ENCODE measurements at places on chromosomes 7 and 10. TPM values are rescaled to one million over a fixed set of nuclear protein-coding genes. Genes with fewer than 3 reads are reported as not detected.

The FAM171A1 gene
- total RNA-seq: 37.4 TPM

The GRM3 gene
- 0.15 TPM for total RNA-seq

The JCAD gene
- total RNA-seq: 0.66 TPM

DNA sequence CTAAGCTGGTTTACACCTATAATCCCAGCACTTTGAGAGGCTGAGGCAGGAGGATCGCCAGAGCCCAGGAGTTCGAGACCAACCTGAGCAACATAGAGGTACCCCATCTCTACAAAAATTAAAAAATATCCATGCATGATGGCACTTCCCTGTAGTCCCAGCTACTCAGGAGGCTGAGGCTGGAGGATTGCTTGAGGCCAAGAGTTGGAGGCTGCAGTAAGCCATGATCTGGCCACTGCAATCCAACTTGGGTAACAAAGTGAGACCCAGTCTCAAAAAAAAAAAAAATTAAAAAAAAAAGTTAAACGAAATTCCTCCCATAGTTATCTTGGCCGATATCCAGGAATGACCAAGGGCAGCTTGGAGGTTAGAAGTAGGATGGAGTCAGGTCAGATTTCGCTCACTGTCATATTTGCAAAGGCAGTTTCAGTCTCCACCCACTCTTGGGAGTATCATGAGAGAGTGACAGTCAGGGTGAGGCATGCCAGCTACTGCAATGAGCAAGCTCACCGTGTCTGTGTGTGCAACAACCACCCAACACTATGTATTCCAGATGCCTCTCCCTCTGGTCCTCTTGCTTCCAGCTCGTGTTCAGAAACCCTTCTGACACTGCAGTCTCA is 6.0 kb upstream of the ZDHHC4 start:
- no peak overlapping the region for H3K4me3 ChIP-seq
- no peaks in the 10 kb centered on the region for H3K36me3 ChIP-seq
- DNase-seq: no peak
- no peaks in the 10 kb centered on the region for H3K4me1 ChIP-seq

DNA sequence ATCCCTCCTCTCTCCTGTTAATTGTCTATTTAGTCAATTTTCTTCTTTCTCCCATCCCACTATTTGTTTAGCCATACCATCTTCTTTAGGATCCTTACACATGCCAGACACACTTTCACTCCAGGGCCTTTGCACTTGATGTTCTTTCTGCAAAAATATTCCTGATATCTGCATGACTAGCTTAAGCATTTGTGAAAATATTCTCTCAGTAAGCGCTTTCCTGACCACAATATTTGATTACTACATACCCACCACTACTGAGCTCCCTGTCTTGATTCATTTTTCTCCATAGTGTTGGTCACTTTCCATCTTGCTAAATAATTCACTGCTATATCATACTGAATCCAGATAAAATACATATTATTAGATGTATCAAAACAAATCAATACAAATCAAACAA is 75.1 kb downstream of the SEMA3D start:
- no peaks in the 10 kb centered on the region for H3K4me1 ChIP-seq
- no peaks in the 10 kb centered on the region for H3K27me3 ChIP-seq

GRCh38 chr10:49620841-49621378 is 7.1 kb downstream of the CHAT start:
- H3K4me1 ChIP-seq: no peaks in the 10 kb centered on the region
- H3K36me3 ChIP-seq: no peaks in the 10 kb centered on the region
- peaks cover 13% of the 10 kb centered on the region for H3K27me3 ChIP-seq

GRCh38 chr7:50818324-50818723 is 35.6 kb upstream of the GRB10 start:
- H3K27ac ChIP-seq: no peak overlapping the region
- H3K27me3 ChIP-seq: no peaks in the 10 kb centered on the region
- peaks cover 7% of the 10 kb centered on the region for H3K4me1 ChIP-seq
- no peaks in the 10 kb centered on the region for H3K36me3 ChIP-seq
- no peak overlapping the region for H3K4me3 ChIP-seq

DNA sequence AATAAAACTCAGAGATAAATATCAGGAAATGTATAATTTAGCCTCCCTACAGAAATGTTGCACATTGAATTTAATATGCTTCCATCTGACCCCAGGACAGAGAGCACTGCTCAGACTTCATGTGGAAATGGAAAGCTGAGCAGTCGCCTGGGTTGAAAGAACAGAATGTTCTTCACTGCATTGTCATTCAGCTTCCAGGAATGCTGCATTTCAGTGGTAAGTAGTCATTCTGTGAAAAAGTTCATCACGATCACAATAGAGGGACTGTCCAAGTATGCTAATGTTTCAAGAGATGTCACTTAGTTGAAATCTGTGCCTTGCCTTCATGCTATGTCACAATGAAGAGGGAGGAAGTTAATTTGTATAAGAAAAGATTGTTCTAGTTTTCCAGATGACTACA is 147.3 kb downstream of the NRCAM start:
- no peak overlapping the region for H3K4me3 ChIP-seq
- H3K36me3 ChIP-seq: no peaks in the 10 kb centered on the region
- no peaks in the 10 kb centered on the region for H3K27me3 ChIP-seq
- no peak for DNase-seq
- no peaks in the 10 kb centered on the region for H3K4me1 ChIP-seq

GRCh38 chr10:122115874-122116273 is 126.9 kb downstream of the TACC2 start:
- no peak for DNase-seq
- no peaks in the 10 kb centered on the region for H3K36me3 ChIP-seq
- no peak overlapping the region for H3K4me3 ChIP-seq
- H3K27ac ChIP-seq: no peak overlapping the region
- H3K27me3 ChIP-seq: peaks cover 1% of the 10 kb centered on the region

DNA sequence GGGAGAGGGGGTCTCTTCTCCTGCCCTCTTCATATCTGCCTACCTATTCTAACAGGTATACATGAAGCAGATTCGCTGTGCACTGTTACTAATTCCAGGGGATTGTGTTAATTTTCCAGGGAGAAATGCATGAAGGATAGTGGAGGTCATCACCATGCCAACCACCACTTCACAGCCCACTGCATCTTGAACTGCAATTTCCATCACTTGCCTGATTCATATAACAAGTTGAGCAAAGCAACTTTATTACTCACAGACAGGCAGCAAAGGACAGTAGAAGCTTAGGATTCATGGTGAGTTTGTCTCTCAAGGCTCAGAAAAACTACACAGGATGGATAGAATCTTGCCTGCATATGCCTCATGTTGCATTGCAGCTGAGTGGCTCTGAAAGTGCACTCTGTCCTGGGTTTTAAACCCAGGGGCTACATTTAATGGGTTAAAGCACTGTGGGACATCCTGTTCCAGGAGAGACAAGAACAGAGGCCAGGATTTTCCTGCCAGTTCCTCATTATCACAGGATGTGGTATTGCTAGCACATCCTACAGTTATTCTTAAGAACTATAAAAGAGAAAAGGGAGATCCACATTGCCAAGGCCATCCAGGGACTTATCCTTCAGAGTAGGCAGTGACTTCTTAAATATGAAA is 136.9 kb upstream of the PRSS1 start:
- H3K36me3 ChIP-seq: no peaks in the 10 kb centered on the region
- no peak overlapping the region for H3K27ac ChIP-seq
- H3K27me3 ChIP-seq: no peaks in the 10 kb centered on the region
- DNase-seq: no peak
- no peak overlapping the region for H3K4me3 ChIP-seq
- H3K4me1 ChIP-seq: no peaks in the 10 kb centered on the region

DNA sequence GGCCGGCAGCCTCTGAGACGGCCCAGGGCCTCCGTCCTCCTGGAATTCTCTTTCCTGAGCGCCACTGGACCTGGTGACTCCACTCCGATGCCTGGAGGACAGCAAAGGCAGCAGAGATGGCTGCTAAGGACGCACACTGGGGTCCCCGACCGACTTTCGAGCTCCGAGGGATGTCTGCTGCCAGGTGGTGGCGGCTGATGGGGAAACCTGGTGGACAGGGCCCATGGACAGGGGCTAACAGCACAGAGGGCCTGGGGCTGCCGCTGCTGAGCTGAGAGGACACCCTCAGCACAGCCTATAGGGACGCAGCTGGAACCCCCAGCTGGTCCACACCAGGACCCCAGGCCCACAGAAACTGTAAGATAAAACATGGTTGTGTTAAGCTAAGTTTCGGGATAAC is 366.3 kb downstream of the DNAJB6 start:
- no peaks in the 10 kb centered on the region for H3K4me1 ChIP-seq
- H3K27ac ChIP-seq: no peak overlapping the region
- no peaks in the 10 kb centered on the region for H3K36me3 ChIP-seq
- no peaks in the 10 kb centered on the region for H3K27me3 ChIP-seq
- peak; percentile 26 for DNase-seq

GRCh38 chr7:55325371-55325792 is 39.8 kb upstream of the LANCL2 start:
- H3K4me3 ChIP-seq: no peak overlapping the region
- H3K4me1 ChIP-seq: no peaks in the 10 kb centered on the region
- DNase-seq: no peak
- no peak overlapping the region for H3K27ac ChIP-seq
- no peaks in the 10 kb centered on the region for H3K27me3 ChIP-seq

DNA sequence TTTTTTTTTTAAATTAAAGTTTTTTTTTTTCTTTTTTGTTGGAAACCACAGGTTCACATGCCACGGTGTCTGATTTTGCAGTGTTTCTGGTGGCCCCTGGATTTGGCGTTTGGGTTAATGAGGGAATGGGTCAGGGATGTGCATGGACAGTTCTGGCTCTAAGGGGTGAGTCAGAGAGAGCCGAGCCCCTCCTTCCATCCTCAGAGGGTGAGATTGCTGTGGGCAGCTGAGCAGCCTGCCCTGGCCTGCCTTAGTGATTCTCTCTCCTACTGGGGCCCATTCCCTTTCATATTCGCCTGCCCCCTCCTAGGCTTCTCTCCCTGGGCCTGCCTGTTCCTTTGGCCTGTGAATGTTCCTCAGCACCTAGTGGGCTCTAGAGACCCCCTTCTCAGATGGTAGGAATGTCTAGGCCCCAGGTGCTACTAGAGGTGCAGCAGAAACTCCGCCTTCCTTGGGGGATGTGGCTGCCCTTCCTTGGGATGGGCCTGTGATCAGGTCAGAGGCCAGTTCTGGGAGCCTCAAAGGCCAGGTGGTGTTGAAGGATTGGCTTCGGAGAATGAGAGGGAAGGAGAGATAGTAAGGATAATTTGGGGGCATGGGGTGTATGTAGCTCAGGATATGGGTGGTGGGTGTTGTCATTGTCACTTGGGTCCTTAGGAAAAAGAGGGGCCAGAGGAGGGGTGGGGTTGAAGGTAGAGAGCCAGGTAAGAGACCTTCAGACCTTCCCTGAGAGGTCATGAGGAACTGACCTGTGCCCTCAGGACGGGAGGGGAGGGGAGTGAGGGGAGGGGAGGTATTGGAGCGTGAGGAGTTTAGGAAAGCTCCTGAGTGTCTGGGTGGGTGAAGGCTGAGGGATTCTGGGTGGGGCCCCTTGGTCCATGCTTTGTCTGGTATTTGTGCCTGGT is 19.8 kb downstream of the TSPAN14 start:
- no peak overlapping the region for H3K27ac ChIP-seq
- peaks cover 6% of the 10 kb centered on the region for H3K4me1 ChIP-seq
- peak overlapping the region; percentile 47 for H3K4me3 ChIP-seq
- no peak for DNase-seq
- no peaks in the 10 kb centered on the region for H3K27me3 ChIP-seq

DNA sequence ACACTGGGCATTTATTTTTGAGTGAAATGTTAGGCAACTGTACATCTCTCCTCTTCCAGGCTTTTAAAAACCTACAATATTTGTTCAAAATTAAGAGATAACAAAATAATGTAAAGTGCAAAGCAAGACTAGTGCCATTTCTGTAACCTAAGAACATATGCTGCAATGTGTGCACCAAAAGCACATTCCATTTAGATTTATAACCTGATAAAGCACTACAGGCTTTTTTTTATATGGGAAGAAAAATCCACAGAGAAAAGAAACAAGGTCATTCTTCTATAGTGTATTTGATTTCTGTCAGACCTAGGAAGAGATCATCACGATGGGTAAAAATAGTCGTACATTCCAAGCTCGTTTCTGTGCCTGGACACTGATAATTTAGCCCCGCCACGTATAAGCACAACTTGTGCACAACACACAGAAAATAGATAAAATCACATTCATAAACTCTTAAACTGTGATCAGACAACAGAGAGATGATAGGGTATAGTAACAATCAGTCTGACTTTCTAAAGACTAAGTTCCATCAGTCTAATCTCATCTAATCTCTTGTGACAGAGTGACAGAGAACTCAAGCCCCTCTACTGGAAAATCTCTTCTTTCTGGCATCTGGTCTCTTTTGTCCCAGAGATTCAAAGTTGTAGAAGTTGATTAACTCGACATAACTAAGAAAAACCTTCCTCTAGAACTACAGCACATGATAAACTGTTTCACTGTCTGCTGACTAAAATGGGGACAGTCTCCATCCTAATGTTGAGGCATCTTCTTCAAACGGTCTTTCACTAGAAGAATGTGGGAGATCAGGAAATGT is 6.7 kb downstream of the LAMB1 start:
- no peak for DNase-seq
- no peak overlapping the region for H3K4me3 ChIP-seq

DNA sequence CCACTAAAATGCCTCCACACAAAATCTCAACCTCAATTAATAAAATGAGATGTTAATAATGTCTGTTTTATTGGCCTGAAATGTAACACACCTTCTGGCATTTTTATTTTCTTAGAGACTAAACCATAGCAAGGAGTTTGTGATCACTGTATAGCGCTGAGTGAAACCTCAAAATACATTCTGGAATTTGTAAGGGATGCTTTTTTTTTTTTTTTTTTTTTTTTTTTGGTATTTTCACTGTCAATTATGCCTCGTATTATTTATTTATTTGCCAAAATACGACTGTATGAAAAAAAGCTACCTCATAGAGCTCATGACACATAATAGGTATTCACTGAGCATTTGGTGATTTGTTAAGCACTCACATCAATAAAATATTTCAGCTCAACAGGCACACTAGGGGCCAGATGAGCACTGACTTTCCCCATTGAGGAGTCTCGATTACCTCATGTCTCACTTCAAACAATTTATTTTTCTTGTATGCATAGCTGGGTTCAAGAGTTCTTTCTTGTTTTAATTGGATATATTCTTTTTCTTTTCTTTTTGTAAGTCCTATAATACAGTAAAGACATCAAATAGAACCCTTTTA is 36.5 kb downstream of the SEMA3C start:
- no peak for DNase-seq
- H3K4me1 ChIP-seq: no peaks in the 10 kb centered on the region
- H3K36me3 ChIP-seq: no peaks in the 10 kb centered on the region
- no peak overlapping the region for H3K4me3 ChIP-seq
- H3K27ac ChIP-seq: no peak overlapping the region
- H3K27me3 ChIP-seq: no peaks in the 10 kb centered on the region

DNA sequence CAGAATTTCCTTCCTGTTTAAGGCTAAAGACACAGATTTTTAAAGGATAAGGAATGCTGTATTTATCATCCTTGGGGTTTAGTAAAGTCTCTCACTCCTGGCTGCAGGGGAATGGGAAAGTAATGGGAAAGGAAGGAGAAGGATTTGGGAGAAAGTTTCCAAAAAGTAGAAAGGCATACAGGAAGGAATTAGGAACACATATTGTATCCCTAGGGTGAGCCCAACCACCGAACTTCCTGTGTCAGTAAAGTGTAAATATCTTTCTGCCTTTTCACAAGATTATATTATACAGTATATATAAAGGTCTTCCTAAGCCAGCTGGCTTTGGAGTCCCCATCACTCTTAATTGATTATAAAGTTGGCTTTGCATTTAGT is 12.0 kb upstream of the UBE2D1 start:
- no peak overlapping the region for H3K27ac ChIP-seq
- H3K36me3 ChIP-seq: no peaks in the 10 kb centered on the region
- no peak overlapping the region for H3K4me3 ChIP-seq
- DNase-seq: no peak
